T-helper 9 cell (primary cell): ENCODE measurements at places on chromosomes 7 and 10.

GRCh38 chr7:129055861-129056464 lies 1.1 kb upstream of the TNPO3 start:
- no peak for DNase-seq

GRCh38 chr7:2313450-2314208 lies 612 bp downstream of the SNX8 start:
- DNase-seq: no peak

- DNase-seq: no peak
These were observed 49.3 kb upstream of the GNA12 start for GRCh38 chr7:2893411-2893861.

DNA sequence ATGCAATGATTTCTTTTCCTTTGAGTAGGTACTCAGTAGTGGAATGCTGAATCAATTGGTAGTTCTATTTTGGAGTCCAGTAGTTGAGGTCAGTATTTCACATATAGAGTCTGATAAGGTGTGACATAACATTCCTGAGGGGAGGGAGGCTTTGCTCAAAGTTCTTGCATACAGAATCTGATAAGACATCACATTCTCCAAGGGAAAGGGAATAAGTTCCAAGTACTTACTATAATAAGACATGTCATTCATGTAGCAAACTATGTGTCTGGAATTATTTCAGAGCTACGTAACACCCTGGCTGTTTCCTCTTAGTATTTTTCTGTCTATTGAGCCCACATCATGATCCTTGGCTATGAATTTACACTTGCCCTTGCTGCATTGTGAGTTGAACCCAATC lies 74.3 kb upstream of the POM121L12 start:
- DNase-seq: no peak

DNA sequence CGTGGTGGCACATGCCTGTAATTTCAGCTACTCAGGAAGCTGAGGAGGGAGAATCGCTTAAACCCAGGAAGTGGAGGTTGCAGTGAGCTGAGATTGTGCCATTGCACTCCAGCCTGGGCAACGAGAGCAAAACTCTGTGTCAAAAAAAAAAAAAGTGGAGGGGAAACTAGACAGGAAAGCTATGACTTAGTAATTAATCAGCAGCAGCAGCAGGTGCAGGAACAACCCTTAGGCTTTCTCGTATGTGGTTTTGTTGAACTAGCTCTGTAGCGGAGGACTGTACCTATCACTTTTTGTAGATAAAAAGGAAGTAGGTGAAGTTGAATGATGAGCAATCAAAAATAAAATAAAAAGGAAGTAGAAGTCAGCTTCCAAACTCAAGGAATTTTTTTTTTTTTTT lies 76.9 kb upstream of the KMT2C start:
- DNase-seq: no peak

DNA sequence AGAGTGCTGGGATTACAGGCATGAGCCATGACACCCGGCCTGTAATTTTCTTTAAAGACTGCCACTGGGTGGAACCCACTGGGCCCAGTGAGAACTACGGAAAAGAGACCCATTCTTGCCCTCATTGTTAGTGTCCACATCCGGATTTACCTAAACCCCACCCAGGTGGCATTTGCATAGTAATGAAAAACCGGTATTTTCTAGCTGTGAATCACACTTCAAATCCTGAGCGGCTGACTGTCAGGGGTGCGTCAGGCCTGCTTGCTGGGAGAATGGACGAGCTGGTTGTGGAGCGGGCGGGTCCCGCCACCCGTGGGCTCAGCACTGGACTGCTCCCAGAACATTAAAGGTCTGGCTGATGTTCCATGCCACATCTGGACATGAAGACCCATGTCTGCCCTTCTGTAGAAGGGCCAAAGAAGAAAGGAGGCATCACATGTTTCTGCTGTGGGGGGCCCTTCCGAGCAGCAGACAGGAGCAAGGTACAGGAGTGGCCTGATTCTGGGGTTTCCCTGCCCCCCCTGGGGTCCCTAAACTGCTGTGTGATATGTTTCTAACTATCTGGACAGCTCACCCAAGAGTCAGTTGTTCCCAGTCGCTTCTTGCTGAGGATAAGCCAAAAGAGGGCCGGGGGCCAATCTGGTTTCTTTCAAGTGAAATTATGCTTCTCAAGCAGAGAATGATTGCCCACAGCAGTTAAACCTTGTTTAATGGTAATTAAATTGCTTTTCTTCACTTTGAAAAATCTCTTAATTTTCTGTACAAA lies 46.4 kb downstream of the KIAA1217 start:
- no peak for DNase-seq
